Smooth muscle cell of the coronary artery (primary cell): ENCODE measurements at places on chromosomes 7 and 10. TPM values are rescaled to one million over a fixed set of nuclear protein-coding genes. Genes with fewer than 3 reads are reported as not detected.

The RBP4 gene
- 0.15 and 0.23 TPM in 2 replicates for total RNA-seq

The NPFFR1 gene
- total RNA-seq = not detected in 2 replicates

The ZNF804B gene
- not detected in 2 replicates for total RNA-seq

The FOXI2 gene
- not detected in 2 replicates for total RNA-seq

The HOXA4 gene
- total RNA-seq = not detected in 2 replicates

The TCF7L2 gene
- total RNA-seq = 3.2 and 4.1 TPM in 2 replicates

The ZNF239 gene
- 3.7 and 6.9 TPM in 2 replicates for total RNA-seq

The ACTA2 gene
- 131 and 480 TPM in 2 replicates for total RNA-seq

The PRDX3 gene
- 113 and 120 TPM in 2 replicates for total RNA-seq

The ASB10 gene
- total RNA-seq = not detected in 2 replicates

The NUPR2 gene
- not detected in 2 replicates for total RNA-seq

The ABCA13 gene
- total RNA-seq = under 0.01 and 0.08 TPM in 2 replicates

The H2AZ2 gene
- total RNA-seq = 194 and 275 TPM in 2 replicates

The MICALL2 gene
- total RNA-seq = 13.7 and 17.1 TPM in 2 replicates

The COPG2 gene
- 21.4 and 28.7 TPM in 2 replicates for total RNA-seq

The NPY4R2 gene
- total RNA-seq = 0.12 TPM in 1 of 2 replicates, not detected in the other

The ARMC3 gene
- not detected in 2 replicates for total RNA-seq
